ENCODE measurements at places on chromosomes 7 and 10. TPM values are rescaled to one million over a fixed set of nuclear protein-coding genes. Genes with fewer than 3 reads are reported as not detected.

- peak; percentile 82 for DNase-seq
Measured at GRCh38 chr10:19815731-19816410, 361 bp upstream of the PLXDC2 start.

DNA sequence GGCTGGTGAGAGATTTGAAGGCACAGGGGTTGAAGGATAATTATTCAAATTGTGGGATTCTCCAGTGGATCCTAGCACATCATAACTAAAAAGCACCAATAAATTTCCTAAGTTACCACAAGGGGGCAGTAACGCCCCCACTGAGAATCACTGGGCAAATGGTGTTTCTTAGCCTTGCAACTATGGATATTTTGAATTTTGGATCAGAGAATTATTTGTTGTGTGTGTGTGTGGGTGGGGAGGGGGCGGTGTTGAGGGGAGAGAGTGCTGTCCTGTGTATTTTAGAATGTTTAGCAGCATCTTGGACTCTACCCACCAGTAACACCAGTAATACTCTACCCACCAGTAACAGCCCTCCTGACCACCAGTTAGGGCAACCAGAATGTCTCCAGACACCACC, 63.3 kb upstream of the PRKG1 start:
- no peak for DNase-seq

DNA sequence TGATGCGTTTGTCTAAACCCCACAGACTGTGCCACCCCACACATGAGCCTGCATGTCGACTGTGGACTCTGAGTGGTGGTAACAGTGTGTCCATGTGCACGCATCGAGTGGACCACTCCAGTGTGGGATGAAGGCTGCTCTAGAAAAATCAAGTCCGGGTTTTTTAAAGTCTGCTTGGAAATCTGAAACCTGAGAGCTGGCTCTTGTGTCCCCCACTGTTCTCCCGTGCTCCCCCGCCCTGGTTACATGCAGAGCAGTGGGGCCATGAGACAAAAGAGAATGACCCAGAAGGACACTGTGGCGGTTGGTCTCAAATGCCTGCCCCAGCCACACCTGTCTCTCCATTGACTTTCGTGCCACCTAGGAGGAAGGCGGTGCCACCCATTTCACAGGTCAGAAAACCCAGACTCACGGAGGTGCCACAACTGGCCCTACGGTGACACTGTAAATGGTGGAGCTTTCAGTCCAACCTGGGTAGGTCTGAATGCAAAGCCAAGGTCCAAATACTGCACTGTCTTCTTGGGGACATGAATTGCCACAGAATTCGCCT, 27.3 kb upstream of the PWWP2B start:
- no peak for DNase-seq

GRCh38 chr7:120363414-120363813, 90.4 kb downstream of the KCND2 start:
- DNase-seq, result no peak

DNA sequence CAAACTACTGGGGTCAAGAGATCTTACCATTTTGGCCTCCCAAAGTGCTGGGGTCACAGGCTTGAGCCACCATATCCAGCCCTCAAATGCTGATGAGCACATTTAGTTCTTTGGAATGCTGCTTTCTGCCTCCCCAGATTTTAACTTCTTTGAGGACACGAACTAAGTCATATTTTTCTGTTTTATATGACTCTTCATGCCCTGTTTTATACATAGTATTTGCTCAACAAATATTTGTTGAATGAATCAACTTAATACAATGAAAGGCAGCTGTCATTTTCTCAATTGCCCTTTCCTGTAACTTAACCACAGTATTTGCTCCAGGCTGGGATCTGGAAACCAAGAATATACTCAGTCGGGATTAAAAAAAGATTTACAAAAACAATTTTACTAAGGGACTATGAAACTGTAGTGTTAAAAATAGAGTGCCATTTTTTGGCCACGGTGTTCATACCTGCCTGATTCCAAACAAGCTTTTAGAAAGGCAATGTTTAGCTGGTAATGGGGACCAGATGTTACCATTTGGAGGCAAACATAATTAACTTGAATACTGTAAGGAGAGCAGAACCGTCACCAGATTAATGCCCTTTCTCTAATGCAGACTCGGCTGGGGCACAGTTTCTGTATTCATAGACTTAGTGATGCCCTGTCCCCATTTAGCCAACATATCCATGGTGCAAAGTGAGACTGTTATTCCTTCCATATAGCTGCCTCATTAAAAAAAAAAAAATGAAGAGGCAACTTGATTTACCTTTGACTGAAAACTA, 117.6 kb downstream of the NRP1 start:
- no peak for DNase-seq

DNA sequence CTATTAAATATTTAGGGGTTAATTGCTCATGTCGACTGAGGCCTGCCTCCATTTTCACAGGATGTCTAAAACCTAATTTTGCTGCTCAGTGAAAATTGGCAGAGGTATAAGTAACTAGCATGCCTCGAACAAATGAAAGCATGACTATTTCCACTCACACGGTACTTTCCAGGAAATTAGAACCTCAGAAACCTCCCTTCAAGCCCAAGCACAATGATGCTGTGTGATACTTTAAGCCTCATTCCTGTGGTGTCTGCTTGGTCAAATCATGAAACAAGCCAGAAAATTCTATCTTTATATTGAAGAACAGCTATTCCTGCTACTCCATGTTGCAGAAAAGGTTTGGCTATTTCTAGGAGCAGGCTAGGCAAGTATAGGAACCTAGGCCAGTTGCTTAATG, 203.0 kb downstream of the SORCS3 start:
- no peak for DNase-seq

DNA sequence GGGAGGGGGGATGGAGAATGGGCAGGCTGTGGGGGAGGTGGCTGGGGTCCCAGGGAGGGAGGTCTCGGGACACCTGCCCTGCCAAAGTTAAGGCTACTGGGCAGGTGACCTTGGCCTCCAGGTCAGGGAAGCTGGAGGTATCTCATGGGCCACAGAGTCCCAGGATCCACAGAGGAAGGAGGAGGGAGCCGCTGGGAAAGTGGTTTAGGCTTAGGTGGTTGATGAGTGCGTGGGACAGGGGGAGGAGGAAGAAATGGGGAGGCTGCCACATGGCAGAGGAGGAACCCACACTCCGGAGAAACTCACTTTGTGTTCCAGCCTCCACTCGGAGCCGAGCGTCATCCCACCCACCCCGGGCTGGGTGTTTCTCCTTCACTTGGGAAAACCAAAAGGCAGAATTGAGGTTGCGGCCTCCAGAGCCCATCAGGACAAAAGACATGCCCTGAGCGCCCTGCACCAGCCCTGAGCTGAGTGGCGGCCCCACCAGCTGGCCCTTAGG, 46.1 kb downstream of the ASB13 start:
- DNase-seq, result no peak

GRCh38 chr10:59324597-59324996, 37.8 kb downstream of the FAM13C start:
- DNase-seq, result no peak

DNA sequence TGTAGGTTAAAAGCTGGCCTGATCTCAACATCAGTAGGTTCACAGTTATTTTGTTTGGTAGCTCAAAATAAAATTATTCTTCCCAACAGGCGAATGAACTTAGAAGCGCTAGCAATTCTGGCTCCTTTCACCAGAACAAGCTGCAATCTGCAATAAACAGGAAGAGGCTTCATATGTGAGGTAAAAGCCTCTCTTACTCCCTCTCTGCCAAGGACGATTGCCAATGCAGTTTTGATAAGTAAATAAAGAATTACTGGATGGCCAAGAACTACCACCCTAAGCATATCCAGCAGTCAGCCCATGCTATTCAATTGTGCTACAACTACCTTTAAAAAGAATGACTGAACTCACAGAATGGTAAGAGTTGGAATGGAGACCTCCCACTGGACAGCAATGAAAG, 150.0 kb upstream of the LAMB4 start:
- no peak for DNase-seq

DNA sequence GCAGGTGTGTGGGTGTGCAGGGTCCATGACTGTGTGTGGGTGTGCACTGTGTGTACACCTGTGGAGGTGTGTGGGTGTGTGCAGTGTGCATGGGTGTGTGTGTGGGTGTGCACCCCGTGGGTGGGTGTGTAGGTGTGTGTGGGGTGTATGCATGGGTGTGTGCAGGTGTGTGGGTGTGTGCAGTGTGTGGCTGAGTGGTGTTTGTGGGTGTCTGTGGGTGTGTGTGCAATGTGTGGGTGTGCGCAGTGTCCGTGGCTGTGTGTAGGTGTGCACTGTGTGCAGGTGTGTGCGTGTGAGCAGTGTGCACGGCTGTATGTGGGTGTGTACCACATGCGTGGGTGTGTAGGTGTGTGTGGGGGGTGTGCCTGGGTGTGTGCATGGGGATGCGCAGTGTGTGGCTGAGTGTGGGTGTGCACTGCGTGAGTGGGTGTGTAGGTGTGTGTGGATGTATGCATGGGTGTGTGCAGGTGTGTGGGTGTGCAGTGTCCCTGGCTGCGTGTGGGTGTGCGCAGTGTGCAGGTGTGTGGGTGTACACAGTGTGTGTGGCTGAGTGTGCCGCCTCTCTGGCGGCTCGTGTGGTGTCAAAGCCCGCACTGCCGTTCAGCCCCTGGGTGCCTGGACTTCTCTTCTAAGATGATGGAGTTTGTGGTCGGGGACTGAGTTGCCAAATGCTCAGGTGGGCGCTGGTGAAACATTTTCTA, 208.3 kb downstream of the DNAJB6 start:
- DNase-seq, result peak; percentile 18

DNA sequence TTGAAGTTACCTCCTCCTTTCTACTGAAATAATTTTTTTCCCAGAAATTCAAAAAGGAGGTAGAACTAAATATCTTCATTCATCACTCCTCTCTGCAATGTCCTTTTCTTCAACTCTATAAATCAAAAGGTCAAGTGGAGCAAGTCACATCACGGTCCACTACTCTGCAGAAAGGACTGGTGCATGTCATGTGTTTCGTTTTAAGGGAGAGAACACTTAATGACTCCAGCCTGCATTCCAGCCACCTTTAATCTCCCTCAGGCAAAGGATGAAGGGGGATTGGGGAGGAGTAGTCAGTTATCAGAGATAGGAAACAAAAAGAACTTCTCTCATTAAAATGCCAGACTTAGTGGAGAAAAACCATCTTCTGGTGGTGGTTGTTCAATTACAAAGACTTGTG, 78.9 kb downstream of the ANK3 start:
- DNase-seq, result no peak

DNA sequence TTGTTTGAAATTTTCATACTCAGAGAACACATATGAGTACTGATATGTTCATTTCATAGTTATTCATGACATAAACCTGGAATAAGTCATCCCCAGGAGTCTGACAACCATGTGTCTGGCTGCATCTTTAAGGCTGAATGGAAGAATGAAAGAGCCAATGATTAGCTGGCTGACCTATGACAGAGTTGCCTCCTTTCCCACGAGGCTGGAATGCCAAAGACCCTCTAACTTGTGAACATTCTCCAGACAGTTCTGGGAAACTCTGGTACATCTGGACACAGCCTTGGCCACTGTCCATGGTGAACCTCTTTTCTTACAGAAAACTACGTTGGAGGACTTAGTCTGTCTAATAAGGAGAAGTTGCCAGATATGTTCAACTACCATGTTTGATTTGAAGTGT, 380.8 kb upstream of the MKI67 start:
- DNase-seq, result no peak

- no peak for DNase-seq
Measured at GRCh38 chr10:128734161-128734560, 607.9 kb upstream of the MKI67 start.

DNA sequence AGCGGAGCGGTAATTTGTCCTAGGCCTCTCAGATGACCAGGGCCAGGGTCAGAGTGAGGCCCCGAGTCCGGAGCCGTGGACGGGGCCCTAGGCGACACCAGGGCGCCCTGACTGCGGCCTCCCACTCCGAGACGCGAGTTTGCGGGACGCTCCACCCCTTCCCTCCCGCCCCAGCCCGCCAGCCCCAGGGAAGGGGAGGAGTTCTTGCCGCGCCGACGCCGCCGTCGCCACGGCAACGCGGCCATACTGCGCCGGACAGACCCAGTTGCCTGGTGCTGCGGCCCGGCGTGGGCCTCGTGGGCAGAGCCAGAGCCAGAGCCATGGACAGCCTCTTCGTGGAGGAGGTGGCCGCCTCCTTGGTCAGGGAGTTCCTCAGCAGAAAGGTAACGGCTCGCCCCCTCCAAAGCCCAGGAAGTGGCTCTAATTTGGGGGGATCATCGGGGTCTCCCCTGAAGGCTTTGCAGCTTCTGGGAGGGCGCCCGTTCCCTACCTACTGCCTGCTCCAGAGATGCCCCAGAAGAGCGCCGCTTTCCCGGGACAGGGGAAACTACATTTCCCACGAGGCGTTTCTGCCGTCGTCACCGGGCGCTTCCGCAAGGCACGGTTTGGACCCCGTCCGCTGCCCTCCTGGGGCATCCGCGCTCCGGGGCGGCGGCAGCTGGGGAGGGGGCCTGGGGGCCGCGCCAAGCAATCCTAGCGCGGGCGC, at the start of gene MINDY4:
TSS of gene MINDY4 (plus strand) at position 244 of the 706 bp plus-strand sequence. CDS start at position 321, 77 bp downstream.
- peak; percentile 92 for DNase-seq

GRCh38 chr7:2921653-2922347, 77.7 kb upstream of the GNA12 start:
- DNase-seq, result no peak

DNA sequence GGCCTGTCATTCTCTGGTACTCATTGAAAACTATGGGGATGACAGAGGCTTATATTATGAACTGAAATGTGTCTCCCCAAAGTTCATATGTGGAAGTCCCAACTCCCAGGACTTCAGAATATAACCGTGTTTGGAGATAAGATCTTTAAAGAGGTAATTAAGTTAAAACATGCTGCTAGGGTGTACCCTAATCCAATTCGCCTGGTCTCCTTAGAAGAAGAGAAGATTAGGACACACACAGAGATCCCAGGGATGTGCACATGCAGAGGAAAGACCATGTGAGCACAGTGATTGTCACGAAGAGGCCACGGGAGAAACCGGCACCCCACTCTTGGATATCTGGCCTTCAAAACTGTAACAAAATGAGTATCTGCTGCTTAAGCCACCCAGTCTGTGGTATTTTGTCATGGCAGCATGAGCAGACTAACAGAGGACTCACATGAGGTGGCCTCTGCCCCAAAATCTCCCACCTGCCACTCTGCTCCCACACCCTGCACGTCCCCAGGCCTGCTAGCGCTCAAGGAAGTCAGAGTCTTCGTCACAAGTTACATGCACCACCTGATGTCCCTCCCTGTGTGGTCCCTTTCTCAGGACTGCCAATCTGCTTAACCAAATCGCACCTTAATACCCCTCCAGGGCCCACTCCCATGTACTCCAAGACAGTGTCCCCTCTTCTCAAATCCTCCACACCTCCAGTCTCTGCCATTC, 26.8 kb downstream of the PLAC9 start:
- no peak for DNase-seq

Gene KCNMA1
- total RNA-seq, result 2.5 TPM

Gene NPFFR1
- total RNA-seq, result 0.02 TPM

Gene WDR86
- 0.37 TPM for total RNA-seq

Gene CALHM1
- total RNA-seq, result not detected

Gene ITIH2
- total RNA-seq, result not detected

Gene NODAL
- not detected for total RNA-seq

Gene TMEM176A
- total RNA-seq, result 30.1 TPM

Gene OR6V1
- total RNA-seq, result not detected

Gene IFIT2
- total RNA-seq, result 7.0 TPM

Gene GRID2IP
- not detected for total RNA-seq

Gene LLCFC1
- total RNA-seq, result not detected
